CD4-positive, alpha-beta T cell treated with Interleukin-21 for 1 hour (primary cell): ENCODE measurements at places on chromosomes 7 and 10.

DNA sequence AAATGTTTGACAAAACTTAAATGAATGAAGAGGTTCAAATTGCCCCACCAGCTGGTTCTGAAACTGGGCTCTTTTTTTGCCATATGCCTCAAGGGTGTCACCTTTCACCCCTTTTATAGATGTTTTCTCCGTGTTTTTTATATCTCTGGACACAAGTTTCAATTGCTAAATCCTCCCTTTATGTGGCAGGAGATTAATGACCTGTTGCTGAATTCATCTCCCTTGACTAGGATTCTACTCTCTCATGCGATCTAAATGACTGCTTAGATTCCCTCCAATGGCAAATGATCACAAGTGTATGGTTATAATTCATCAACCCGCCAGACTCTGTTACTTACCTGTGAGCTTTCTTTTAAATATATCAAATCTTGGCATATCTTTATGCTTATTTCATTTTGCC, 677.0 kb upstream of the POT1 start:
- DNase-seq = no peak

- DNase-seq = no peak
These were observed 132.3 kb downstream of the HGF start for GRCh38 chr7:81637534-81637933.

- no peak for DNase-seq
These were observed 13.1 kb upstream of the HABP2 start for GRCh38 chr10:113539789-113540188.

DNA sequence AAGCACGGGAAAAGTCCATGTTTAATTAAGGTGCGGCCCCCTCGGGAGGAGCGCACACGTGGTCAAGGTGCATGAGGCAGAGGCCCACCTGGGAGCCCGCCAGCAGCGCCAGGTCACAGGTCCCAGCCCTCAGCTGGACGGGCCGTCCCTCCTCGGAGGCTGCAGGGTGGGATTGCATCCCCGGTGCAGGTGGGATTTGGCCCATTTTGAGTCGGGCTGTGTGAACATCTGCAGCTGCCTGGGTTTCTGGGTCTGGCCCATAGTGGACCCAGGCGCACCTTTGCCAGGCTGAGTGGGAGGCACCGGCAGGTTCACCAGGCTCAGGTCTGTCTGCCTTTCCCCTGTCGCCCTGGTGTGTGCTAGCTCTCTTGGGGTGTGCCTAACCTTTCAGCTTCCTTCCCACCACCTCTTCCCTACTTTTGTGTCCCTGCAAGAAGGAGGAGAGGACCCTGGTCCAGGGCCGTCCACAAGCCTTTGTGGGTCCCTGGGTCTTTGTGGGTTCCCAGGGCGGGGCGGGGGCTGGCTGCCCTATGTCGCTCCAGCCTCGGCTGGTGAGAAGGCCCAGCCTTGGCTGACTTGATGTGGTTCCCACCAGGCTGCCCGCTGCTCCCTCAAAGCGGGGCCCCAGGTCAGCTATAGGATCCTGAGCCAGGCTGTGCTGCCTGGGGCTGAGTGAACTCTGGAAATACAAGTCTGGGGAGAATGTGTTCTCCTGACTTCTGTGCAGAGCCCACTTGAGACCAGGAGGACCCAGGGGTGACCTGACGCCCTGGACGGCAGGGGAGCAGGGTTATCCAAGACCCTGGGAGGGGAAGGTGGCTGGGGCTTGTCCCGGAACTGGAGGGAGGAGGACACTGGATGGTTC, 186.7 kb upstream of the SHH start:
- DNase-seq = no peak

GRCh38 chr10:49257626-49258349, 41.2 kb upstream of the C10orf71 start:
- DNase-seq = no peak

GRCh38 chr7:134724606-134725005, 54.8 kb upstream of the CALD1 start:
- no peak for DNase-seq

GRCh38 chr10:7558036-7558435, 108.7 kb downstream of the ITIH5 start:
- no peak for DNase-seq

- DNase-seq = peak; percentile 55
These were observed 826 bp downstream of the GIMAP7 start for GRCh38 chr7:150515248-150516147.

GRCh38 chr7:101285171-101285570, 36.4 kb downstream of the IFT22 start:
- no peak for DNase-seq

GRCh38 chr10:48480397-48481374, 124.2 kb downstream of the ARHGAP22 start:
- DNase-seq = no peak

DNA sequence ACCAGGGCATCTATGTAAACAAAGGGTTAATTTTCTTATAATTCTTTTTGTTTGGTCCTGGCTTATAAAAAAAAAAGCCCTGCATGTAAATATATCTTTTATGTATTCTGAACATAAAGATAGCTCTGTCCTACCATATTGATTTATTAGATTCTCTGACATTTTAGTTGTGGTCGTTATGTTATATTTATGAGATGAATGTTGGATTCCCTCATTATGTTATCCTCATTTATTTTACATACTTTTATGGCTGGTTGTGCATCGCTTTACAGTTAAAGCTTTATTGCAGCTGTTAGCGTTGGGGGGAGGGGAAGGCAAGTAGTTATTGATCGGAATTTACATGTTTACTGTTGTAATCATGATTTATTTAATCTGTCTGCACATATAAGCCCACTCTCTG, 431.5 kb downstream of the LRMDA start:
- DNase-seq = no peak

DNA sequence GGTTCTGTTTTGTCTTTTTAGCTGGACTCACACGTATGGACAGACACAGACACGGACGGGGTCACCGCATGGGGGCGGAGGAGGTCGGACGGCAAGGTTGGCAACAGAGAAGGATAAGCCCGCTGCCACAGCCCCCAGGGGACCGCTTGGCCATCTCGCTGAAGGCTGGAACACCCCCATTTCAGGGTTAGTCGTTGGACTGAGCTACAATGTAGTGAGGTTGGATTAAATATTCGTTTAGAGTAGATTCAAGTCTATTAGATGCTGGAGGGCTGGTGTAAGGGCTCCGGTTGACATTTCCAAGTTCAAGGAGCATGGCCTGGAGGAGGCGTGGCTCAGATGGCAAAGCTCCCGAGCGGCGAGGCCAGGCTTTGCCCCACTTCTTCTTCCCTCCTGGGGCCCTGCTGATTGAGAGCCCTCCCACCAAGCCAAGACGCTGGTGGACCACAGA, 35.2 kb downstream of the PPIF start:
- DNase-seq = no peak

- no peak for DNase-seq
These were observed 324.8 kb downstream of the DNAJB6 start for GRCh38 chr7:157661611-157661975.

DNA sequence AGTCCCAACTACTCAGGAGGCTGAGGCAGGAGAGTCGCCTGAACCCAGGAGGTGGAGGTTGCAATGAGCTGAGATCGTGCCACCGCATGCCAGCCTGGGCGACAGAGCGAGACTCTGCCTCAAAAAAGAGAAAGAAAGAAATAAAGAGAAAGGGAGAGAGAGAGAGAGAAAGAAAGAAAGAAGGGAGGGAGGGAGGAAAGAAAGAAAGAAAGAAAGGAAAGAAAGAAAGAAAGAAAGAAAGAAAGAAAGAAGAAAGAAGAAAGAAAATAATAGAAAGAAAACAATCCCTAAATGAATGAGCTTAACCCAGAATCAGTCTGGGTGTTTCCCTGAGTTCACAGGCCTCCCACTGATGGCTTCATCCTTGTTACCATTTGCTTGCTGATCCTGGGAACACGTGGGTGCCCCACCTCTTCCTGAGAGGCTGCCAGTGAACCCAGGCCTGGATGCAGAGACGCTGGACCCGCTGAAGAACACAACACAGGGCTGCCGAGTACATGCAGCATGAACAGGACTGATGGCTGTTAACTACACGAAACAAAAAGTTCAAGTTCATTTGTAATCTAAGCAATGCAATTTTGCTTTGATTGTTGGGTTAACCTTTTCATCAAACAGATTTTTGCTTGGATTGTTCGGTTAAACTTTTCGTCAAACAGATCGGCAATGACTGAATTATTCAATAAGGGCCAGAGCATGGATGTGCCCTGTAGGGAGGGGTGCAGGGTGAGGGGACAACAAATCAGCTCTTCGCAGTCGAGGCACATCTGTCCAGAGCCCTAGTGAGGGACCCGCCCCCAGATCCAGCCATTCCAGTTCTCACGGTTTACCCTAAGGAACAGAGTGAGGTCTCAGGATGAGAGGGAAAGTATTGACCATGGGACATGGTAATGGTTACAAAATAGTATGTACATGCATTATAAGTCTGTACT, 11.5 kb downstream of the NPFFR1 start:
- no peak for DNase-seq

- DNase-seq = no peak
These were observed 29.4 kb downstream of the ZRANB1 start for GRCh38 chr10:124971276-124971675.

- DNase-seq = no peak
These were observed 324.5 kb downstream of the PHF14 start for GRCh38 chr7:11298220-11298619.

GRCh38 chr7:98107313-98107721, 655 bp downstream of the LMTK2 start:
- DNase-seq = no peak

DNA sequence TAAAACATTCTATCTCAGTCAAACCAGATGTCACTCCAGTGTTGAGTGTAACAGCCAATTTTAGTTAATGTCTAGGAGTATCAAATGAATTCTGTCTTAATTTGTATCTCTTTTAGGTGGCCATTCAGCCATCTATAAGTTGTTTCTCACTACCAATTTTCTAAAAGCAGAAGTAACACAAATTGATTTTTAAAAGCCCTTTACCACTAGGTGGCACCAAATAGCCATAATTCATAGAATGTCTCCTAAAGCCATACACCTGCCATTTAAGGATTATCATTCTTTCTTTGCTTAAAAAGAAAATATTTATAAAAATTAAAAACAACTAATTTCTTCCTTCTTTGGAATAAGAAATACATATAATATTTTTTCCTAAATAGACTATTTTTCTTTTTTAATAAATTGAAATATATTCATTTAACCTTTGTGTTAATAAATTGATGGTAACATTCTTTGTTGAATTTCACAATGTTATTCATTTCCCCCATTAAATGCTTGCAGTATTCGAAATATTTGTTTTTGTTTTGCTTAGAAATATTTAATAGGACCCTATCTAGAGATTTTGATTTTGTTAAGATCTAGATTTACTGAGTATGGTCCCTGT, 107.8 kb upstream of the PPP1R3A start:
- DNase-seq = peak; percentile 70

- DNase-seq = no peak
These were observed 40.3 kb downstream of the AGAP3 start for GRCh38 chr7:151126491-151127137.

DNA sequence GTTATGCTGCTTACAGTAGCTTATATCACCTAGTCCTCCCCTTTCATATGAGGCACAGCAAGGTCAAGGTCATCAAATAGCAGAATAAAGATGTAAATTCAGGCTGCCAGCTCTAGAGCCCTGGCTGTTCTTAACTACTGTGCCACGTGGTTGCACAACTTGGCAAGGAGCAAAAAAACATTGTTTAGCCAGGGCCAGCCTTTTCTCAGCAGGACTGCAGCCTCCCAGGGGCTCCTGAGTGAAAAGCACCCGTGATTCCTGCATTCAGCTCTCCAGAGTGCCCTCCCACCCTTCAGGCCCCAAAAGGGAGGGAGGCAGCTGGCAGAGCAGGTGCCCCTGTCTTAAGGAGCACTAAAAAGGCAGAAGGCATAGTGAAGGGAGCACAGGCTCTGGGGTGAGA, 31.8 kb upstream of the TM9SF3 start:
- no peak for DNase-seq

GRCh38 chr7:28922624-28923331, 35.4 kb downstream of the TRIL start:
- DNase-seq = peak; percentile 60

DNA sequence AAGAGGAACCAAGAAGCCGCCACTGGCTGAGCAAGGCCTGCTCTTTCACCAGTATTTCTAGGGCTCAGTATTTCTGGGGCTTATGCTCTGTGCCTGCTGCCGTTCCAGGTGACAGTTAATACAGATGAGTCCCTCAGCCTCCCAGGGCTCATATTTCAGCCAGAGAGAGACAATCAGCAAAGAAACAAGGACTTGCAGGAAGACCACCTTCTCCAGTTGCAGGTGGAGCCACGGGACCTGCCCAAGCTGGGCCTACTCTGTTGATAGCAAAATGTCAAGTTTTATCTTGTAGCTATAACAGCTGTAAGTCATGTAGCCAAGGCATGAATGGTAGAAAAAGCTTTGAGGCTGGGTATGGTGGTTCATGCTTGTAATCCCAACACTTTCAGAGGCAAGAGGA, 42.7 kb downstream of the NPTX2 start:
- no peak for DNase-seq

GRCh38 chr7:7795203-7795602, 76.8 kb upstream of the RPA3 start:
- DNase-seq = no peak

DNA sequence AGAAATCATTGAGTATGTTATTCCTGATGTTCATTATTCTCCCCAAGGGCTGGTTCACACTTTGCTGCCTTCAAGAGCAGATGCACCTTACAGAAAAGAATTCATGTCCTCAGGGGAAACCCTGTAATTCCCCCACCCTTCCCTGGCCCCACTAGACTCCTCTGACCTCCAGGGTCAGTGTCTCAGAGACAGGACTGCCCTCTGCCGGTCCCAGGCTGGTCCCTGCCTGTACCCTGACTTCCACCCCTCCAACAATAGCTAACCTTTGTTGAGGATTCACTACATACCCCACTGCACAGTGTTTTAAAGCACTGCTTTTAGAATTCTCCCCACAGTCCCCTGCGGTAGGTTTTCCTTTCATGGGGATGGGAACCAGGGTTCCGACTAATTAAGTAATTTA, 4.4 kb upstream of the SEPHS1 start:
- DNase-seq = no peak

DNA sequence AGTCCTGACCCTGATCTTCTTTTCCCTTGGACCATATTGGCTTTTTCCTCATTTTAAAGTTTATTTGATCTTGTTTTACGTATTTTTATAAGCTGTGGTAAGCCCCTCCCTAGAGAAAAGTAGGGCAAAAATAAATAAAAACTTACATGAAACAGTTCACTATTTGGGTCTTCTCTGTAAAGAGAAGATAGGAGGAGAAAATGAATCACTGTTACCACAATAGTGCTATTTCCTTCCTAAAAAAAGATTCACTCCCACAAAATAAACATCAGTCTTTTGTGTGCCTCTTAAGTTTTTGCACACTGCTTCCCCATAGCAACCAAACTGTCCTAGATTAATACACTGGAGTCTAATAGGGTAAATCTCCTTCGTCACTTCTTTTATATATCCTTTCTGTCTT, 1.4 kb upstream of the SVIL start:
- DNase-seq = peak; percentile 58
